Activated B cell treated with CpG ODN at 0.5 μM for 24 hours (primary cell): ENCODE measurements at places on chromosomes 16 and 17.
A peak's percentile ranks its signal among the peaks of the same experiment; 100 is the strongest.

DNA sequence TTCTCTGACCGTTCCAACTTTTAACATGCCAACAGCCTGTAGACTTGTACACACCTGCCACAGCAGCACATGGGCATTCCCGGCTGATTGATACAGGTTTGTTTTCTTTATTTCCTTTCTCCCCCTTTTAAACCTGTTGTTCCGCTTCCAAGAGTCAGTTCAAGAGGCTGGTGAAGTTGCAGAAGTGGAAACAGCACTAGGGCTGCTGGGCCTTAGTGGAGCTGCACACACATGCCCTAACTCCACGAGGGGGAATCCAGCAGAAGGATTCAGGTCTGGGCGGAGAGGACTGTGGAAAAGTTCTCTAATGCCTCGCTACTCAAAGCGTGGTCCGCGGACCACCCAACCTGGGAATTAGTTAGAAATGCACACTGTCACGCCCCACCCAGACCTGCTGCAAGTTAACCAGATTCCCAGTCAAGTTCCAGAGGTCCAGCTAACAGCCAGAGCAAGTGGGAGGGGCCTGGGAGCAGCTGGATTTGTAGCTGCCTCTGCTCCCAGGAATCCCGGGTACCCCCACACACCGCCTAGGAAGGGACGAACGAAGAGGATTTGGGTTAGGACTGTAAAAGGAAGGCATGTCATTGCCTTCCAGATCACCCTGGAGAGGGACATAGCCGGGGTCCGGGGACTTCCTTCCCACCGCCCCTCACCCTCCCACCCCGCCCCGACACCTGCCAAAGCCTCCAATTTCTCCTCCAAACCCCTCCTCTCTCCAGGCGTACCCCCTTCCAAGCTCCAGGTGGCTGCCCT is 542 bp downstream of the SLC39A11 start:
- DNase-seq, result no peak

DNA sequence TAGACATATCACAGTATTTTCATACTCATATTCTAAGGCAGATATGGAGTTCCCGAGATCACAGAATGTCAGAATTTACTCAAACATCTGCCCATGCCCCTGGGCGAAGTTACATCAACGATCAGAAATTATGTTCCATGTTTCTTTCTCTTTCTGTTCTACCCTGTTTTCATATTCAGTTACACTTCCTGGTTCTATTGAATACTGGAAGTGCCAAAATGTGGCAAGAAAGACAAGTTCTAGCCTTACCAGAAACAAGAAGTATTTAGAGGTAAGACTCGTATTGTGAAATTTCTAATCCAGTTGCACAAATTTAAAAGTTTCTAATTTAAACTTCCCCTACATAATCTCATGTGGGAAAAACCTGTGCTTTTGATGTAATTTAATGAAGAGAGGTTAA is 36.1 kb downstream of the KCNJ2 start:
- no peak for DNase-seq

DNA sequence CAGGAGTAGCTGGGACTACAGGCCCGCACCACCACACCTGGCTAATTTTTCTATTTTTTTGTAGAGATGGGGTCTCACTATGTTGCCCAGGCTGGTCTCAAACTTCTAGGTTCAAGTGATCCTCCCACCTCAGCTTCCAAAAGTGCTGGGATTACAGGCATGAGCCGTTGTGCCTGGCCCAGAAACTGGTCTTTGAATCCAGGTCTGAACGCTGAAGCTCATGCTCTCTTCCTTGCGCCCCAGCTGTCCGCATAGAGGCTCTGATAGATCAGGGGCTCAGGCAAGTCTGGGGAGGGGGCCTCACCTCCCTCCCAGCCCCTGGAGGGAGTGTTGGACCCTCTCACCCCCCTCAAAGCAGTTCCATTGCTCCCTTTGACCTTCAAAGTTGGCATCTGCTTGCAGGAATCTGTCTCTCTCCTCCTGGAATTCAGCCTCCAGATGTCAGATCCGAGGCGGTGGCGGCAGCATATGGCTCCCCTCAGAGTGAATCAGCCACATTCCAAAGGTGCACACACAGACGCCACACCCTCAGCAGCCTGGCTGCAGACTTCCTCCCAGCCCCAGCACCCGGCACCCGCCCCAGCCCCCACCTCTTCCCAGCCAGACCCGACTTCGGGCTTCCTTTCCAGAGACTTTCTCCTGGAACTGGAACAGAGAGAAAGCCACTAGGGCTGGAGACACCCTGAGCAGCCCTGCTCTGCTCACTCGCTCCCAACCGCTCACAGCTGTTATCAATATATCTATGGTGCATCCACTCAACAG is 16.9 kb upstream of the GLIS2 start:
- DNase-seq, result no peak

DNA sequence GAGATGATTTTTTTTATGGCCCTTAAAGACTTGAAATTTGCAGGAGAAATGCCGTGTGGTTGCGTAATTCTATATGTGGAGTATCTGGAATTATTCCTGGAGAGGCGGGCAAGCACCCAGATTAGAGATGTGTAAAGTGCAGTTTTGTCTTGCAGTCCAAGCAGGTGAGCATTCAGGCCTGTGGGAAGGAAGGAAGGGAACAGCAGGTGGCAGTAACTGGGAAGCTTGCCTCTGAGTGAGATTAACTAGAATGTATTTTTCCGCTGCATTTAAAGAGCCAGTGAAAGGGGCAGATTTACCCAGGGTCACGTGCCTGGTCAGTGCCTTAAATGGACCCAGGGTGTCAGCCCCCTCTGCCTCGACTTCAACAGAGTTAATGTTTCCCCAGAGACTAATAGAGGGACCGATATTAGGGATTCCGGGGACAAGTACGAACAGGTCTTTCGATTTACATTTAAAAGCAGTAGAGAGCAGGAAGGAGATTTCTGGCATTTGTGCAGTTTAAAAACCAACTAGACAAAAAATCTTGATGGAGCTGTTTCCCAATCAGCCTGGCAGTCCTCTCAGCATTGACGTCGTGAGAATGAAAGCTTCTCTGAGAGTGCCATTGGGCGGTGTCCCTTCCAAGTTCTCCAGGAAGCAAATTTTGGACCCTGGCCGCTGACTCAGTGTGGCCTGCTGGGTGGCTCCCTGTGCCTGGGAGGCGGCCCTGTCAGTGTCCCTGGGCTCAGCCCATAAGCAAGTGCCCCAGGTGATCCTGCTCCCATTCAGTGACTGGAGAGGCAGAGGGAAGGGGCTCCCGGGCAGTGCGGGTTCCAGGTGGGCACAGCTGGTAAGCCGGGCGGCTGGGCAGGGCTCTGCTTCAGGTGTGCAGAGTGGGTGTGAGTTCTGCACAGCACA is 38.2 kb downstream of the KSR1 start:
- no peak for DNase-seq

DNA sequence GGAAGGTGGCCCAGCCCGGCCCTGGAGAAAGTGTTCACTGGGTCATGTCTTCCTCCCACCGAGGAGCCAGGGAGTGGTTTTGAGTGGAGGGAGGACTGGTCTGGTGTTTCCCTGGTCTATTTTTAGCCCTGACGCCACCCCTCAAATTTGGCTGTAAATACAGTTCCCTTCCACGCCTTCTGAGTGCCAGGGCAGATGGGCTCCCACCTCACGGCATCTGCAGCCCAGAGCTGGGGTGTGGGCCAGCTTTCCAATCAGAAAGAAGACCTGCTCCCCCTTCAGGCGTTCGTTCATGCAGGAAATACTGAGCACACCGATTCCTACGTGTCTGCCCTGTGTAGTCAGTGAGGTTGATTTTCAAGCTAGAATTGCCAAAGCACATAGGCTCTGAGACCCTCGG is 53.7 kb downstream of the SNX20 start:
- DNase-seq, result no peak

GRCh38 chr17:63609816-63610573 is 9.3 kb downstream of the TACO1 start:
- DNase-seq, result no peak

- DNase-seq, result no peak
These were observed 2.8 kb downstream of the MAPK8IP3 start for GRCh38 chr16:1708768-1709180.

DNA sequence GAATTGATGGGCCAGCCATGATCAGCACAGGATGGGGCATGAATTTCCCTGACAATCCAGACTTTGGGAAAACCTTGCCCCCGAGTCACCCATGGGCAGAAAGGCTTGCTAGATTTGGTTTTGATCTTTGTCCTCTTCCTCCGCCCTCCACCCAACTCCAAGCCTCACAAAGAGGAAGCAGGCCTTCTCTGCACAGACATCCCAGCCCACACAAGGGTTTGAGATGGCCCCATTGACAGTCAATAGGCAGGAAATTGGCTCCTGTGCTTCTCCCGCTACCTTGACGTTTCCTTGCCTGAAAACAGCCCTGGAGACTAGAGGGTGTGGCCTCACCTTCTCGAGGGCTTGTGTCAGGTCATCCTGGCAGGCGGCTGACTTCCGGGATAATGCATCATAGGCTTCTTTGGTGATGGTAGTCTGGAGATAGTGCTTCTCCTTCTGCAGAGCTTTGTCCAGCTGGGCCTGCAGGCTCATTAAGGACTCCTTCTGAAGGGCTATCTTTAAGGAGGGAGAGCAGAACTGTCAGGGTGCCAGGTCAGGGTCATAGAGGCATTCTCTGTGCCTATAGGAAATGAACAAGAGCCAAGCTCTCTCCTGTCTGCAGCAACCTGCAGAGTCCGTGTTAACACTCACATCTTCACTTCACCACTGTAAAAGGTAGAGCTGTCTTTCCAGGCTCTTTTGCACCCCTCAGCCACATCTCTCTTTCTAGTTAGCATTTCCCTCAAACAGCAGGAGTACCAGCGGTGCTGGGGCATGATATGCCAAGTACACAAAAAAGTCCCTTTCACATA is 32.2 kb downstream of the DHX38 start:
- DNase-seq, result no peak

DNA sequence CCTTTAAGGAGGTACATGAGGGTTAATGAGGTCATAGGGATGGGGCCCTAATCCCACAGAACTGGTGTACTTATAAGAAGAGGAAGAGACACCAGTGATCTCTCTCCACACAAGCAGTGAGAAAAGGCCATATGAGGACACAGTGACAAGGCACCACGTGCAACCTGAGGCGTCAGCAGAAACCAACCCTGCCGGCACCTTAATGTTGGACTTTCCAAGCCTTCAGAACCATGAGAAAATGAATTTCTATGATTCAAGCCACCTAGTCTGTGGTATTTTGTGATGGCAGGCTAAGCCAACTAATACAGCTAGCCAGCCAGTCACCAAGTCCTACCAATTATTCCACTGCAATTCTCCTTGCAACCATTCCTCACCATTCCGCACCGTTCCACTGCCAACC is 39.5 kb downstream of the COPRS start:
- no peak for DNase-seq

DNA sequence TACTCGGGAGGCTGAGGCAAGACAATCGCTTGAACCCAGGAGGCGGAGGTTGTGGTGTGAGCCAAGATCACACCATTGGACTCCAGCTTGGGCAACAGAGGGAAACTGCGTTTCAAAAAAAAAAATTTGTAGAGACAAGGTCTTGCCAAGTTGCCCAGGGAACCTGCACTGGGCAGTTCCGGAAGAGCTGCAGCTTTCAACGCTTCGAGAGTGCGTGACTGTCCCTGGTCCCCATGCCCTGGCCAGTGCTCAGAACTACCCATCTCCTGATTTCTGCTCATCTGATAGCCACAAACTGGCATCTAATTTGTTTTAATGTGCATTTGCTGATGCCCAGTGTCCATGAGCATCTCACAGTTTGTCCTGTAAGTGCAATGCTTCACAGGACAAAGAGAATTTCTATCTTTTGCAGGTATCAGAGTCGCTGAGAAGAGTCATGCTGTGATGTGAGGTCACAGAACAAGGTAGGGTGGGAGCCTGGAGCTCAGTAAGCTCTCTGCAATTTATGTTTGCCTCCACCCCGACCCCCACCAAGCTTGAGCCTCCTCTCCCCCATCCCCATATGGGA is 3.9 kb downstream of the ACTG1 start:
- no peak for DNase-seq

DNA sequence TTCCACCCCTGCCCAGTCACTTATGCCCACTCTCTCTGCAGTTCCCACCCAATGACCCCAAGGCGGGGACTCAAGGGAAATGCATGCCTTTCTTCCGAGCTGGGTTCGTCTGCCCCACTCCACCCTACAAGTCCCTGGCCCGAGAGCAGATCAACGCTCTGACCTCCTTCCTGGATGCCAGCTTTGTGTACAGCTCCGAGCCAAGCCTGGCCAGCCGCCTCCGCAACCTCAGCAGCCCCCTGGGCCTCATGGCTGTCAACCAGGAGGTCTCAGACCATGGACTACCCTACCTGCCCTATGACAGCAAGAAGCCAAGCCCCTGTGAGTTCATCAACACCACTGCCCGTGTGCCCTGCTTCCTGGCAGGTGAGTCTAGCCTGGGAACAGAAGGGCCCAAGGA is 13.8 kb downstream of the LPO start:
- no peak for DNase-seq

- no peak for DNase-seq
These were observed 30.4 kb downstream of the KIAA0513 start for GRCh38 chr16:85057948-85058347.

DNA sequence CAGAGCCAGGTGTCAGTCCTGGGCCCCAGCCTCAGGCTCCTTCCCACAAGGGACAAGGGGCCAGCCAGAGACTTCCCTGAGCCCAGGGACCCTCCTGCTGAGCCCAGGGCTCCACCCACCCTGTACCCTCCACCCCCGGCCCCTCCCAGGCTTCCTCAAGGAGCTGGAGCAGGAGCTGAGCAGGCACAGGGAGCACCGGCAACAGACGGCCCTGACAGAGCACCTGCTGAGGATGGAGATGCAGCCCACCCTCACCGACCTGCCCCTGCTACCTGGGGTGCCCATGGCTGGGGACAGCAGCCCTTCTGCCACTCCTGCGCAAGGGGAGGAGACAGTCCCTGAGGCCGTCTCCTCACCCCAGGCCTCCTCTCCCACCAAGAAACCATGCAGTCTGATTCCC is 4.5 kb downstream of the SCRN2 start:
- DNase-seq, result no peak

GRCh38 chr17:73725794-73726515 is 81.7 kb upstream of the SDK2 start:
- DNase-seq, result no peak

GRCh38 chr17:39606434-39607056 is 1.2 kb downstream of the NEUROD2 start:
- peak; percentile 25 for DNase-seq

- DNase-seq, result no peak
These were observed 56.0 kb downstream of the CLUH start for GRCh38 chr17:2655546-2655945.
